ENCODE measurements at places on chromosomes 16 and 17.

DNA sequence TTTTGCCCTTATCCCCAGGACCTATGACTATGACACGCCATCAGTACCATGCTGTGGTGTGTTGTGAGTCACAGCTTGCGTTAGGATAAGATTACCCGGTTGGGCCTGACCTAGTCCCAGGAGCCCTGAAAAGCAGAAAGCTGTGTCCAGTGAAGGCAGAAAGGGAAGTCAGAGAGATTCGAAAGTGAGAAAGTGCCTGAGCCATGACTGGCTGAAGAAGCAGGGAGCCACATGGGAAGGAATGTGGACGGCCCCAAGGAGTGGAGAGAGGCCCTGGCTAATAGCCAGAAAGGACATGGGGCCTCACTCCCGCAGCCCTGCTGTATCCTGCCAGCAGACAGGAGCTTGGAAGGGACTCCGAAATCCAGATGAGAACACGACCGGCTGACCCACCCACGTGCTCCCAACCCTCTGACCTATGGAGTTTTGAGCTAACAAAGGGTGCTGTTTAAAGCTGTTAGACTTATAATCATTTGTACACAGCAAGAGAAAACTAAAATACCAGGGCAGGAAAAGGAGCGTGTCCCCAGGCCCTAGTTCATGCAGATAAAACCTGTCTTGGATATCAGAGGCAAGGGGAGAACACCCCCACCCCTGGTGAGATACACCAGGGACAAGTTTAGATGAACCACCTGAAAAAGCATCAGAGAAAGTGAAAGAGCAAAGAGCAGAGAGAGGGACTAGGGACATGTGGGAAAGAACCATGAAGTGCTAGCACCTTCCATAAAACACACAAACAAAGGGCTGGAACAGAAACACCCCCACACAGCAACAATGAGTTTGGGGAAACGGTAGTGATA lies 115.3 kb downstream of the SLC39A11 start:
- no peak for DNase-seq

- peak; percentile 15 for DNase-seq
Measured at GRCh38 chr16:12436201-12436657, 367.5 kb downstream of the CPPED1 start.

DNA sequence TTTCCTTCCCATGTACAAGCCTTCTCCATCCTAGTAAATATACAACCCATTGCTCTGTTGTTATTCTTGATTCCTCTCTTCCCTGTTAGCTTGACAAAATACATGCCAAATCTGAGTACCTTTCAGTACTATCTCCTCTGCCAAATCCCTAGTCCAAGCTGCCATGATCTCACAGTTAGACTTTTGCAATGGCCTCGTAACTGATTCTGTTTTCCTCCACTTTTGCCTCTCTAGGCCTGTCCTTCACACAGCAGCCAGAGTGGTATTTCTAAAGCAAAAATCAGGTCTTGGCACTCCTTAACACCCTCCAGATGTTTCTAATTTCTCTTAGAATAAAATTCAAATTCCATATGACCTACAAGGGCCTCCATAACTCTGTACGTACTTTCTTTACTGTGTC lies 153.0 kb upstream of the RBL2 start:
- no peak for DNase-seq

DNA sequence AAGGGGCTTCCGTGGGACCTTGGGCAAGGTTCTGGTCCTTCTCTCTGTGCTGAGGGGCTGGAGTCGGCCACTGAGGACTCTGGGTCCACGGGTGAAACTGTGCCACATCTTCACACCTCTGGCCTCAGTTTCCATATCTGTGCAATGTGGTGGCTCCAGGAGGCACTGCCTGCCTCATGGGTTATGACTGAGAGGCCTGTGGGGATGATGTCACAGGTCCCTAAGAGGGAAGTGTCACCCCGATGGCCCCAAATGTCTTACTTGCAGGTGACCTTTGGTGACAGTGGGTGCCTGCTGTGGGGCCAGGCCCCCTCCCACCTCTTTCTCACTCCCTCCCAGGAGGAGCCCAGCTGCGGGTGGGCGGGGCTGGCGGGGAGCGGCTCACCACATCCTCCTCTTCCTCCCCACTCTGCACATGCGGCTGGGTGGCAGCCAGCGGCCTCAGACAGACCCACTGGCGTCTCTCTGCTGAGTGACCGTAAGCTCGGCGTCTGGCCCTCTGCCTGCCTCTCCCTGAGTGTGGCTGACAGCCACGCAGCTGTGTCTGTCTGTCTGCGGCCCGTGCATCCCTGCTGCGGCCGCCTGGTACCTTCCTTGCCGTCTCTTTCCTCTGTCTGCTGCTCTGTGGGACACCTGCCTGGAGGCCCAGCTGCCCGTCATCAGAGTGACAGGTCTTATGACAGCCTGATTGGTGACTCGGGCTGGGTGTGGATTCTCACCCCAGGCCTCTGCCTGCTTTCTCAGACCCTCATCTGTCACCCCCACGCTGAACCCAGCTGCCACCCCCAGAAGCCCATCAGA lies at the start of gene IL21R:
Gene IL21R, plus strand, starts transcription at position 407 of the 801 bp plus-strand sequence. CDS start 27,898 bp downstream, outside the sequence.
- no peak for DNase-seq

DNA sequence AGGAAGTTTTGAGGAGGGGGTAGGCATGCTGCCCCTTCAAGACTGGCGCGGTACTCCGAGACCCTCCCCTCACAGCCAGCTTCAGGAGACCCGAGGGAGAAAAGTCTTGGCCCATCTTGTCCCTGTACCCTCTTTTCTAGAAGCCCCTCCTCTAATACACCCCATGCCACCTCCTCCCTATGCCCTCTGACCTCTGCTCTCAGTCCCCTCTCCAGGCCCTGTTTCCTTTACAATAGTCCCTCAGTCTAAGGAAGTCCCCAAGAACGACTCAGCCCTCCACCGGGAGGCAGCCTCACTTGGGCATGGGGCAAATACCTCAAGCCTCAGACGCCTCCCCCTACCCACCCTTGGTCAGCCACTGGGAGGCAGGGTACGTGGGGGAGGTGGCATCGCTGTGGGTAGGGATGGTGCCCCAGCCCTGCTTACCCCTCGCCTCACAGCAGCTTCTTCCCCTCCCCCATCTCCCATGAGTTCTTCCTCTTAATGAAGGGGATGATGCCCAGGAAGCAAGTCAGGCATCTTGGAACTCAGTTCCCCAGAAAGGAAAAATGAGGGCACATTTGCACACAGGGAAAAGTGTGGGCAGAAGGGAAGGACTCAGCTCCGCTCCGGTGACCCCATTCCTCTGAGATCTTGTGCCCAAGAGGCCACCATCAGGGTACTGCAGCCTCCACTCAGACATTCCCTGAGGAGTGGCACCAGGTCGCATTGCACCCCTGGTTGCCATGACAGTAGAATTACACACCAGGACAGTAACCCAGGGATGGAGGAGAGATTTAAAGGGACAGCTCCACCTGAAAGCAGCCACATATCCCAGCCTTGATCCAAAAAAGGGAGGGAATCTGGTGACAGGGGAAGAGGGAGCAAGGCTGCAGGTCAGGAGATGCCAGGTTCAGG lies 6.2 kb downstream of the MPP2 start:
- DNase-seq: no peak

- DNase-seq: no peak
Measured at GRCh38 chr16:86894925-86895324, 316.6 kb downstream of the FOXL1 start.

DNA sequence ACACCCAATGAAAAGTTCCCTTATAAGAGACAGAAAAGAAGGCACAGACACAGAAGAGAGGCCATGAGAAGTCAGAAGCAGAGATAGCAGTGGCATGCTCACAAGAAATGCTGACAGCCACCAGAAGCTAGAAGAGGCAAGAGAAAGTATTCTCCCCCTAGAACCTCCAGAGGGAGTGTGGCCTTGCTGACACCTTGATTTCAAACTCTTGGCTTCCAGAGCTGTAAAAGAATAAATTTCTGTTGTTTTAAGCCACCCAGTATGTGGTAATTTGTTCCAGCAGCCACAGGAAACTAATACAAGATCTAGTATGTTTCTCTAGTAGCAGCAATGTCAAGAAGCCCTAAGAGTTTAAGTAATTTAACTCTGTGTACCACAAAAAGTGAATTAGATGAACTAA lies 87.2 kb upstream of the NOG start:
- no peak for DNase-seq

GRCh38 chr16:12586701-12587100 lies 217.0 kb downstream of the CPPED1 start:
- DNase-seq: no peak

GRCh38 chr17:82645516-82645915 lies 2.7 kb downstream of the WDR45B start:
- no peak for DNase-seq

All from endothelial cell (in vitro differentiated cells).